ENCODE measurements at places on chromosomes 12 and 14.

DNA sequence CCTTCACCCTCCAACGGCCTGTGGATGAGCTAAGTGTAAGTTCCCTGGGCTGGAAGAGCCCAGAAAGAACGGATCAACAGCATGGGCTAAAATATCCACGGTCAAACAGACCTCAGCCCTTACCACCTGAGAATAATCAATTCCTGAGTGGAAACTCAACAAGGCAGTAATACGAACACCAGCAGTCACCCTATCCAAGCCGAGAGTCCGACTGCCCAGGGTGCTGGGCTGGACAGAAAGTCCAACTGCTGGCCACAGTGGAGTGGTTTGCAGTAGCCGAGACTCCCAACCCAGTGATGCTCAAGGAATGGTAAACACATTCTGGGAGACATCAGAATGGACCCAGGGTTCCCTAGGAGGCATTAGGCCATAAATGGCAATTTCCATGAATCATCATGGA, 36.8 kb downstream of the ANO2 start:
- no peak for DNase-seq

DNA sequence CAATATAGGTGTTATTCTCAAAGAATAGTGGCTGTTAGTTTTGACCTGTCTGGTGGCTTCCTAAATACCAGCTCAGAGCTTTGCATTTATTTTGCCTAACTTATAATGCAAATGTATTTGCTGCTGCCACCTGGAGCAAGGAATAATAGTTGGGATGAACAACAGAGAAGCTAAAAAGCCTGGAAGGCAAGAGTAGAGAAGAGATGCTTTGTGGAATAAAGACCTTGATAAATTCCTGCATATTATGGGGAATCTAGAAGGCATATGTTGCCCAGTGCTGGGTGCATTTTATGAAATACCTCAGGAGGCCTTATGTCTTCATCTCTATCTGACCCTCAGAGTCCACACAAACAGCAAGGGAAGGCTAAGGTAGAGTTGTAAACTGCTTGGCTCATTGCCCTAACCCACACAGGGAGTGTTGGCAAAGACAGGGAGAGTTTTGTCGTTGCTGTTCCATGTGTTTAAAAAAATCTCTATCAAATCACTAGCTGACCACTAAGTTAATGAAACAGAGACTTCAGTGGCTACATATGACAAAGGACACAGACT, 53.7 kb upstream of the SCAF11 start:
- no peak for DNase-seq

DNA sequence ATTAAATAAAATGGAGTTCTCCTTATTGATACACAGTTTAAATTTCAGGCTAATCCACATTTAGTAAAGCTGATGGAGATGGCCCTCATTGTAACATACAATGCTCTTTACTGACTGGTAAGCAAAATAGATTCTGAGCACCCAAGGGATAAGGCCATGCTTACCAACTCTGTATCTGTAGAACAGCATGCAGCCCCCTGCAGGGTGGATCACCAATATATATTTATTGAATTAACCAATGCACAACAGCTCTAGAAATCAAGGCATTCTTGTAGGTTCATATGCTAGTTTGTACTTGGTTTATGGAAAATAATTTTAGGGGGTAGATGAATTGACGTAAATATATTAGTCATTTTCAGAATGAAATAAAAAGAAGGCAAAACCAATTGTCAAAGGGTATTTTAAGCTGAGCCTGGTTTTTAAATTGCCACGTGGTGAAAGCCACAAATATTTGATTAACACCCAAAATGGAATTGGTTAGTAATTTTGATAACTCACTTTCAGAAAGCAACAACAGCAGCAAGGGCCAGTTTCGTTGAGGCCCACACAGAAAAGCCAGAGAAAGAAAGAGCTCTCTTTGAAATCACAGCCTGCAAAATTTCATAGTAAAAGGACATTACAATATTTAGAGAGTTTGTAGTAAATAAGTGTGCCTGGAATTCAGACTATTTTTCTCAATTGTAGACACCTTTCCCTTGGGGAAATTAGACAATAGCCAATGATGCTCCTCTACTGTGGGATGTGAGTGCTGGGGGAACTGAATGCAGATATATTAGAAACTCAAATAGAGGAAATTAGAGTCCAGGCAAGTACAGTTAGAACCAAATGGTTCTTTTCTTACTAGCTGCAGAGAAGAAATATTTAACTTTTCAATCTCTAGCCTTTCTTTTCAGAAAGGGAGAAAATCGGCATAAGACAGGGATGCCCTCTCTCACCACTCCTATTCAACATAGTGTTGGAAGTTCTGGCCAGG, 216.2 kb upstream of the ABCD2 start:
- no peak for DNase-seq

- no peak for DNase-seq
Observed at GRCh38 chr12:68428211-68428610, 96.0 kb upstream of the MDM1 start.

- DNase-seq, result no peak
Observed at GRCh38 chr14:38500125-38500524, 244.2 kb upstream of the CLEC14A start.

- DNase-seq, result peak; percentile 63
Observed at GRCh38 chr12:121800694-121801594, 2.9 kb upstream of the SETD1B start.

GRCh38 chr14:65303190-65303898, 109.2 kb upstream of the FUT8 start:
- no peak for DNase-seq

- no peak for DNase-seq
Observed at GRCh38 chr12:93848523-93849101, 171.4 kb downstream of the CRADD start.

DNA sequence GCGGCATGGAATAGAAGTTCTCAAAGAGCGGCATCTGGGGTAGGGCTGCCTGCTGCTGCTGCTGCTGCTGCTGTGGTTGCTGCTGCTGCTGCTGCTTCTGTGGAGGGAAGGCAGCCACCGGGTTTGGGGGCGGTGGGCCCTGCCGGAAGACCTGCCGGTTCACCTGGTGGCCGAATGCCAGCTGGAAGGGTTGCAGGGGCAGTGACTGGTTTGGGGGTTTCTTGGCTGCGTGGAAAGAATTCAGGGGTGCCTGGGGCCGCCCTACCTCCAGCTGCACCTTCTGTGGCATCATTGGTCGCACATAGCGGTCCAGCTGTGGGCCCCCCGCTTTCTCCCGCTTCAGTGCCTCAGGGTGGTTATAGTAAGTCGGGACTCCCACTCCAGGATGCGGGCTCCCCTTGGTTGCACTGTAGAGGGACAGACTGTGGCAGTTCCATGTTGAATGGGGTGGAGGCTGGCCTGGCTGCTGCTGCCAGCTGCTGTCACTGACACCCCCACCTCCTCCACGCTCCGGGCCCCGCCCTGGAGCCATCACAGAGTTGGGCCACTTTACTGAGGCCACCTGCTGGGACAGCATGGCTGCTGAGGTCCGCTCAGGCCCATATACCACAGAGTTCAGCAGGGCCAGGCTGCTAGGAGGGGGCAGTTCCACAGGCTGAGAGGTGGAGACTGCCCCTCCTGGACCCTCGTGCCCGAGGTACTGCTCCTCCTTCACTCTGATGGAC, 25.2 kb upstream of the PNMA1 start:
- DNase-seq, result no peak

Data from activated CD4-positive, alpha-beta T cell treated with anti-CD3 and anti-CD28 coated beads for 4 hours (primary cell).